ENCODE measurements at places on chromosomes 13 and 19.

DNA sequence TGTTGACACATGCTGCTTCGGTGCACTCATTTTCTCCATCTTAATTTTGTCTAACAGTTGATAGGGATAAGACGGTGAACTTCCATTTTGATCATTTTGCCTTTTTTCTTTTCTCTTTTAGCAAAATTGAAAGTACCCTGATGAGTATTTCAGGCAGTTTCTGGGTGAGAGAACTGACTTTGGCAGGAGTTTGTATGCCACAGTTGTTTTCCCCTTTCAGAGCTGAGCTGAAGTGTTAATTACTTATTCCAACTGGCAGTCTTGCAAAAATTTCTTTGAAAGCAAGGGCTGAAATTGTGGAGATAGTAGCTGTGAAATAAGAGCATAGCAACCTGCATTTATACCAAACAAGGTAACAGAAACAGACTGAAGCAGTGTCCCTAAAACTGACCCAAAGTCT is 180.2 kb downstream of the SLITRK5 start:
- no peak for DNase-seq

DNA sequence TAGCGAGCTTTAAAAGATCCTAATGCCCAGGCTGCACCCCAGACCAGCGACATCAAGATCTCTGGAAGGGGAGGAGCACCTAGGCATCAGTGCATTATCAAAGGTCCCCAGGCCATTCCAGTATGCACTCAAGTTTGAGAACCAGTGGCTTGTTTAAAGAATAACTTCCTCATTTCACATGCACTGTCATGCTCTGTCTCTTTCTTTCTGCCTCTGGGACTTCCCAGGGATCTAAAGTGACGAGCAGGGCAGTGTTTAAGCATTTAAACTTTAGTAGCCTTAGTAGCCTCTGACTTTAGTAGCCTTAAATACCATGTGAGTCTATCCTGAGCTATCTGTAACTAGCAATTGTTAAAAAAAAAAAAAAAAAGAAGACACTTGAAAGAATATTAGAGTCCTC is 8.9 kb upstream of the FARP1 start:
- DNase-seq = no peak

DNA sequence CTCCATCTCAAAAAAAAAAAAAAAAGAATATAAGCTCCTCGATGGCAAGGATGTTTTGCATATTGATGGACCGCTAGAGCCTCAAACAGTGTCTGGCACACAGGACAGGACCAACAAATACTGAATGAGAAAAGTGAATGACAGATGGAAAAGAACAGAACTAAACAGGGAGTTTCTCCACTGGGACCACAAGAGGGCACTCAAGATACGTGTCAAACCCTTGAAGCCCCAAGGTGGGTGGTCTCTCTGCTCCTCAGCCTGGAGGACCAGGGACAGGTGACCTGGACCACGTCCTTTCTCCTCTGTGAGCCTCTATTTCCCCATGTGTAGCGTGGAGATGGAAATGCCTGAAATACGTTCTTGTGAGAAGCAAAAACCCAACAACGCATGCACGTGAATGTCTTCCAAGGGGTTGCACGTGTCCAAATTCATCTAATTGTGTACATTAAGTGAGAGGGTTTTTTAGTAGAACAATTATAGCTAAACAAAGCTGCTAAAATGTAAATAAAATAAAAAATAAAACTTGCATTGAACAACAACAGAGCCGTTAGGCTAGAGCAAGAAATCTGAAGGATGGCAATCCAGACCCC is 5.7 kb upstream of the CDC42EP5 start:
- DNase-seq = peak; percentile 56

GRCh38 chr13:75723901-75724300 is 87.8 kb downstream of the LMO7 start:
- no peak for DNase-seq

DNA sequence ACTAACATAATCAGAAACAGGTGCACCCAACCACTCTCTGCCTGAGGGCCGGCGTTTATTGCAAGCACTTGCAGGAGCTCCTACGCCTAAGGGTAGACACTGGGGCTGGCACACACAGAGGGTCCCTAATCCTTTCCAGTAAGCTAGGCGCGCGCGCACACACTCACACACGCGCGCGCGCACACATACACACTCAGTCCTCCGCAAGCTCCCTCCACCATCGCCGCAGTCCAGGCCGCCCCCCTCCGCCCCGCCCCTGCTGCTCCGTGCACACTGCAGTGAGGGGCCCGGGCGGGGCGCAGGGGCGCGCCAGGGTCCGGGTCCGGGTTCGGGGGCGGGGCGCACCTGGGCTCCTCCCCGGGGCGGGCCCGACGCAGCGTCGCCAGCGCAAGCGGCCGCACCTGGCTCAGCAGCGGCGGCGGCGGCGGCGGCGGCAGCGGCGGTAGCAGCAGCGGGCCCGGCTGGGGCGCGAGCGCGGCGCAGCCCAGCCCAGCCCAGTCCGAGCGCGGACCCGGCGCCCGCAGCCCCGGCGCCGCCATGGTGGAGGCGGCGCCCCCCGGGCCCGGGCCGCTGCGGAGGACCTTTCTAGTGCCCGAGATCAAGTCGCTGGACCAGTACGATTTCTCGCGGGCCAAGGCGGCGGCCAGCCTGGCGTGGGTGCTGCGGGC is at the start of gene CAMSAP3:
TSS of gene CAMSAP3 (plus strand) at position 398 of the 668 bp plus-strand sequence. CDS start at position 538, 140 bp downstream.
- DNase-seq = peak; percentile 48

GRCh38 chr13:46593398-46593797 is 40.4 kb downstream of the LRCH1 start:
- DNase-seq = no peak

DNA sequence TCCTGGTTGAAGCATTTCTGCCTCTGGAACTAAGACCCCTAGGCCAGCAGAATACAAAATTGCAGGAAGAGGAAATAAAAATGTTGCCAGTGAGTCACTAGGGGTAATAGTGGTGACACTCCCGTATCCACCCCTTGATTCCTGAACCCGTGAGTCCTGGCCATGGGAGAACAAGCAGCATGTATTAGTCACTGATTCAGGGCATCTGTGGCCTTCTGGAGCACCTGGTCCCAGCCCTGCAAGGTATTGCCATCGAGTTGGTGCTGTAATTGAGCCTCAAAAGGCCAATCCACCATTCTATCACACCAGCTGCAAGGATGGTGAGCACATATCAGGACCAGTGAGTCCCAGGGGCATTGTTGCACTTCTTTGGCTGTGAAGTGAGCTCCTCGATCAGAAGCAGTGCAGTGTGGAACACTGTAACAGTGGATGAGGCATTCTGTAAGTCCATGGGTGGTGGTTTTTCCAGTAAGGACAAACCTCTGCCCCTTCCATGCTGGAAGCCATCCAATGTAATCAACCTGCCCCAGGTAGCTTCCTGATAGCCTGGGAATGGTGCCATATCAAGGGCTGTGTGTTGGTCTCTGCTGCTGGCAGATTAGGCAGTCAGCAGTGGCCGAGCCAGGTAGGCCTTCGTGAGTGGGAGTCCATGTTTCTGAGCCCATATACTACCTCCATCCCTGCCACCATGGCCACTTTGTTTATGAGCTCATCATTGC is 39.6 kb downstream of the C1QTNF9 start:
- peak; percentile 10 for DNase-seq

- no peak for DNase-seq
Observed at GRCh38 chr19:1502433-1503088, 10.3 kb downstream of the ADAMTSL5 start.

- DNase-seq = no peak
Observed at GRCh38 chr19:49441210-49441959, at the start of gene SLC17A7. Gene SLC17A7, minus strand, starts transcription at chr19:49441527. Its CDS starts 148 bp downstream, at chr19:49441379.

- DNase-seq = no peak
Observed at GRCh38 chr13:72521940-72522661, 205.3 kb downstream of the MZT1 start.

DNA sequence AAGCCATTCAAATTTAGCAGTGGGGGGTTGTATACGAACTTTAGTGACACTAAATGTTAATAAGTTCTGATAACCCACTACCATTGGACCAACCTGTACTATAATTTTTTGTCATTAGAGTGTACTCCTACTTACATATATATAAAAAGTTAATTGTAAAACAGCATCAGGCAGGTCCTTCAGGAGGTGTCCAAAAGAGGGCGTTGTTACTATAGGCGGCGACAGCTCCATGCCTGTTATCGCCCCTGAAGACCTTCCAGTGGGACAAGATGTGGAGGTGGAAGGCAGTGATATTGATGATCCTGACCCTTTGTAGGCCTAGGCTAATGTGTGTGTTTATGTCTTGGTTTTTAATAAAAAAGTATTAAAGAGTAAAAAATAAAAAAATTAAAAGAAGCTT is 27.5 kb downstream of the SPRYD7 start:
- DNase-seq = no peak

GRCh38 chr13:110306960-110307766 is at the start of the genes COL4A1 and COL4A2:
Gene COL4A1, minus strand, starts transcription at chr13:110307157. Its CDS starts 130 bp downstream, at chr13:110307027.
Gene COL4A2, plus strand, starts transcription at chr13:110307284. Its CDS starts 620 bp downstream, at chr13:110307904.
- DNase-seq = no peak

DNA sequence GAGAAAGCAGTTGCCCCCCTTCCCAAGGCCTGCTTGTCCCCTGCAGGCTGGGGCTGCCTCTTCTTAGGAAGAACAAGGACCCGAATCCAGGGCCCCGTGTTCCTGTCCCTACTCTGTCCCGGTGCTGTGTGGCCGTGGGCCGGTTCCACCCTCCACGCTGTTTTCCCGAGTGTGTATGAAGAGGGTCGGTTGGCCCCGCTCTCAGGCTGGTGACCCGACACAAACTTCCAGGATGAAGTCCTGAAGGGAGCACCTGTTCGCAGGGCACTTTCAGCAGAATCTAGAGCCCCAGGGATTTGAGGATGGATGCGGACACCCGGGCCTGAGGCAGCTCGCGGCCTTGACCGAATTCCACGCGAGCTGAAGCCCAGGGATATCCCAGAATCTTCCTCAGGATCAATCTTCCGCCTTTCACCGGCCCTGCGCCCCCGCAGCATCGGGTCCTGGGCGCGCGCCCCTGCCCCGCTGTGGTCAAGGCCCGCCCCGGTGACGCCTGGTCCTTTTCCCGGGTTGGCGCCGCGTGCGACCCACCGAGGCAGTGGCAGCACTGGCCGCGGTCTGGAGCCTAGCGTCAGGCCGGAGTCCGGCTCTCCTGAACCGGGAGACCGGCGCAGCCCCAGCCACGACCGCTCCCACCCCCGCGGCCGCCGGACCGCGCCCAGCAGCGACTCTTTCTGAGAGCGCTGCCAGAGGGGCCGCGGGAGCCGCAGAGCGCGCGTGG is 528 bp upstream of the CHST8 start:
- no peak for DNase-seq

DNA sequence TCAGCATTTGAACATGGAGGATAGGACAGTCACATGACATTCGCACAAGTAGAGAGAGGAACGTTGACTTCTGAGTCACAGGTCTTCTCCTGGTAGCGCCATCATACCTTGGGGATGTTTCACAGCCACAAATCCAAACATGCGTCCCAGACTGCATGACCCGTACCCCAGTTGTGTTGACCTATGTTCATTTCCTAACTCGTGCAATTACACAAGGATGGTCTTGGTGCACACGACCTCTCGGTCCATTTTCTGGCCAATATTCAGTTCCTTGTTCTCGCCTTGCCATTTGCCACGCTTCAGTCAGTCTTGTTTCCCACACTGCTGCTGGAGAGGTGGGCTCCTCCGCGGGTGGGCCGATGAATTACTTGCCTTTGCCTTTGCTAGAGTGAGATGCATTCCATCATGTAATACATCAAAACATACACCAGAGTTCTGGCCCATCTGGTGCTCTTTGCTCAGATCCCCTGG is 87.3 kb downstream of the COL4A2 start:
- no peak for DNase-seq

DNA sequence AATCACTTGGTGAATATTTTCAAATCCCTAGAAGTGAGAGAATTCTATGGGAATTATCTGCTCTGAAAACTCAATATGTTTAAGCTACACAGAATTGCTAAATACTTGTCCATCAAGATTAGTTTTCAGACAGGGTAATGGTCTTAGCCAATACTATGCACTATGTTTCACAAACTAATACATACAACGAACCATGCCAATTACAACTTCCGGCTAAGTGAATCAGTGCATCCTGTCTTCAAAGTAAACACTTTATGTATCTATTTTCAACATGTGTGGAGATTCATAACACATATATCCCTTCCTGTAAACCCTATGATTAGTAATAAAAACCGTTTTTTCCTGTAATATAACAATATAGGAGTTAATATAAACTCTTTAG is 181.5 kb downstream of the POSTN start:
- no peak for DNase-seq

- no peak for DNase-seq
Observed at GRCh38 chr19:55687281-55688201, 12.5 kb downstream of the EPN1 start.

DNA sequence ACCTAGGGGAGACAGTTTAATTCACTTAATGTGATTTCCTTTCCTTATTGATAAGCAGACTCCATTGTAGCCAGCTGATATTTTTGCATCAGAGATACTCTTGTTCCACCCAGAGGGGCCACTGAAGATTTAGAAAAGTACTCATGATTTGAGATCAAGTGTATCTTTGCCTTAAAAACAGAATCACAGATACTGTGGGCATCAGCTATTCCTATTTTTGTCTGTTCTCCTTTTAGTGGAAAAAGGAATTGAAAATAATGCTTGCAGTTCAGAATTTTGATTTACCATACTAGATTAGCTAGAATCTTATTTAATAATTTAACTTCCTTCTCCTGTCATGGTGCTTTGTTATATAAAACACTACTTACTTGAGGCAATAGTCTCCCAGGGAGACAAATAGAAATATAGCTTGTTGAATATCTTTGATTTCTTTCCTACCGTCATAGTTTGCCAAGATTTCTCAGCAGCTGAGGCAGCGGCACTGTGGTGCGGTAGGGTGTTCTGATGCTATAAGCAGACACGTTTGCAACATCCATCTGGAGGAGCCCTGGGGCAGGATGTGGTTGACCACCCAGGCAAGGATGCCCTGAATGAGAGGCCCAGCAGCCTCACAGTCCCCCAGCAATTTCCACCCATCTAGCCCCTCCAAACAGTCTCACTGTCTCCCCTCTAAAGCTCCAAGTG is 47.0 kb upstream of the RAP2A start:
- no peak for DNase-seq

DNA sequence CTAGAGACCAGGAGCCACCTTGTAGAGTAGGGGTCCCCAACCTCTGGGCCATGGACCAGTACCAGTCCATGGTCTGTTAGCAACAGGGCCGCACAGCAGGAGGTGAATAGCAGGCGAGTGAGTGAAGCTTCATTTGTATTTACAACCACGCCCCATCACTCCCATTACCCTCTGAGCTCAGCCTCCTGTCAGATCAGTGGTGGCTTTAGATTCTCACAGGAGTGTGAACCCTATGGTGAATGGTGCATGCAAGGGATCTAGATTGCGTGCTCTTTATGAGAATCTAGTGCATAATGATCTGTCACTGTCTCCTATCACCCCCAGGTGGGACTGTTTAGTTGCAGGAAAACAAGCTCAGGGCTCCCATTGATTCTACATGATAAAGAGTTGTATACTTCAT is 303.6 kb downstream of the KCNRG start:
- DNase-seq = no peak

GRCh38 chr19:39112338-39112890 is 13.2 kb upstream of the PAK4 start:
- DNase-seq = peak; percentile 88

DNA sequence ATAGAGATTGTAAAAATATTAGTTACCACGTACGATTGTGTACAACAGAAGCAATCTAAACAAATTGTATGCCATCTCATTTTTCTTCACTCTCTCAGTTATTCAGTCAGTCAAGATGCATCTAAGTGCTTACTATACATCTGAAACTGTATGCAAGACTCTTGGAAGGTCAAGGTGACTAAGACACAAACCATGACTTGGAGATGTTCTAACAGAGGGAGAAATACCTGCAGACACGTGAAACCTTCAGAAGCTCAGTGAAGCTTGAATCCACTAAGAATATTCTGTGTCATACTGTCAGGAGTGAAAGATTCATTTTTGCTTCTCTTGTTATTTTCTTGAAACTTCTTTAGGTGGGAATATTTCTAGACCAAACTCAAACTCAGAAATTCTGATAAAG is 365.4 kb downstream of the ITGBL1 start:
- DNase-seq = no peak

Data from RKO (cell line).